ENCODE measurements at places on chromosomes 4 and X. TPM values are rescaled to one million over a fixed set of nuclear protein-coding genes. Genes with fewer than 3 reads are reported as not detected.
A peak's percentile ranks its signal among the peaks of the same experiment; 100 is the strongest.

Gene BTK
- total RNA-seq: 2.0 TPM

Gene UNC5C
- 1.2 TPM for total RNA-seq

Gene P2RY4
- 5.2 TPM for total RNA-seq

Gene CMC4
- 14.4 TPM for total RNA-seq

Gene USP17L20
- not detected for total RNA-seq

- no peak for DNase-seq
These were observed 9.0 kb downstream of the TNIP2 start for GRCh38 chr4:2746891-2747695.

DNA sequence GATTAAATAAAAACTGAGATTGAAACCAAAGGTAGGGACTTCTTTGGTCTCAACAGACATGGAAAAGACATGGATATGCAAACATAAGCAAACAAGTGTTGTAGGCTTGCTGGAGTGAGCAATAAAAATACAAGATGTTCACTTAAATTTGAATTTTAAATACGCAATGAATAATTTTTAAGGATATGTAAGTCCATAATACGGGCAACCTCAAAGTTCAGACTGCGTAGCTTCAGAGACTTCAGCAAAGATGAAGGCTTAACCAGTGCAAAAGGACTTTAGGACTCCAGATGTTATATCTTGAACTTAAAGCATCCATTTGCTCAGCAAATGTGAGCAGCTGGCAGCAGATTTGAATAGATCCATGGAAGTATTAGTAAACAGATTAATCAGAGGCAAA is 549.3 kb downstream of the ARAP2 start:
- no peak for DNase-seq

DNA sequence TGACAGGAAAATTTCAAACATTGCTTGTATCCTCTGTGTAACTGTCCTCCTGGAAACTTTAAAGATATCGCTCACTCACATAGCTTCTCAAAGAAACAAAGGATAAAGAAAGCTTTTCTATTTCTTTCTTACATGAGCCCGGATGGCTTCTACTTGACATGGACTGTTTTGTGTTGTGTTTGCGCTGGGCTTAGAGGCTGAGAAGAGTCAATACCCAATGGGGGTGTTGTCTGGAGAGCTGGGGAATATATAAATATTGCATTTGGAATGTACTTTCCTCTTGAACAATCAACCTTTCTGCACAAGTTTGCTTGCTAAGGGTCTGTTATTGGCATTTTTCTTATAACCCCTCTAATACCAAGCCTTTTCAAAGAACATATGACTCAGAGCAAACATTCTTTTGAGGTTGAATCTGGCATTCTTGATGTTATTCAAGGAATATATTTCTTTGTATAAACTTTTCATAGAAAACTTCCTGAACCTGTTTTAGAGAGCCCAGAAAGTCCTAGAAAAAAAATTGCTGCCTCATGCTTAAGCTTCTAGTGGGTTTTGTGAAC is 331.9 kb downstream of the PACRGL start:
- DNase-seq: no peak

DNA sequence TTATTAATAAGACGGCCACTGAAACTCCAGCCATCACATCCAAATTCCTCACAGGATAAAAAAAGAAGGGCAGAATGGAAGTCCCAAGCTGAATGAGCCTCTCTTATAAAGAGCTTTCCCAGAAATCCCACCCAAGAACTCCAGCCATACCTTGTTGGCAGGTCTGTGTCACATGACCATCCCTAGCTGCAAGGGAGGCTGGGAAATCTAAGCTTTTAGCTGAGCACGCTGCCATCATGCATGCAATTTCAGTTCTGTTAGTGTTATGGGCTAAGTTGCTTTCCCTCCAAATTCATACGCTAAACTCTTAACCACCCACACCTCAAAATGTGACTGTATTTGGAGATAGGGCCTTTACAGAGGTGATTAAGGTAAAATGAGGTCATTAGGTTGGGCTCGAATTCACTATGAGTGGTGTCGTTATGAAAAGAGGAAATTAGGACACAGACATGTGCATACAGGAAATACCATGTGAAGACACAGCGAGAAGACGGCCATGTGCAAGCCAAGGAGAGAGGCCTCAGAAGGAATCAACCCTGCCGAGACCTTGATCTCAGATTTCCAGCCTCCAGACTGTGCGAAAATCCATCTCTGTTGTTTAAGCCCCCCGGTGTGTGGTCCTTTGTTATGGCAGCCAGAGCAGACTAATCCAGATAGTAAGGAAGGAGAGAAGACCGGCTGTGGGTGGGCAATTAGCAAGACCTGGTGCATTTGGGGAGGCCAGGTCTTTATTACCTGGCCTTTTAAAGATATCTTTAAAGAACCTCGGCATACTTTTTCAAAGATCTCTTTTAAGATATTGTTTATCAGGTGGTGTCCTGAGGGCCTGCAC is 317.6 kb downstream of the BCOR start:
- no peak for DNase-seq

- no peak for DNase-seq
These were observed 1.9 kb downstream of the USP38 start for GRCh38 chr4:143186649-143187048.

- DNase-seq: peak; percentile 94
These were observed 531 bp downstream of the CAMK2D start for GRCh38 chr4:113760795-113761619.

DNA sequence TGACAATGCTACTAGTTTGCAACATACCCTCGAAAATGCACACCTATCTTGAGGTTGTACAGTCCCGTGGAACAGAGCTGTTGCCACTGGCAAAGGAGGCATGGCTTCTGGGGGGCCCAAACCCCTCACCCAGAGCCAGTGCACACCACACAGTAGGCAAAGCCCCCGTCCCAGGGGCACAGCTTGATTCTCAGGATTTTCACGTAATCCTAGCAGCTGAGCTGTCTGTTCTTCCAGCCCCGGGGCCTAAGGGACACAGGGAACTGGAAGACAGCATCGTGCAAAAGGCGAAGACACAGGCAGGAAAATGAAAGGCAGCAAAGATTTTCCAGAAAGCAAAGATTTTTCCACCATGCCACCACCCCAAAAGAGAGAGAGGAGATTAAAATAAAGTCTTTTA is 77.2 kb downstream of the JAKMIP1 start:
- DNase-seq: peak; percentile 49

DNA sequence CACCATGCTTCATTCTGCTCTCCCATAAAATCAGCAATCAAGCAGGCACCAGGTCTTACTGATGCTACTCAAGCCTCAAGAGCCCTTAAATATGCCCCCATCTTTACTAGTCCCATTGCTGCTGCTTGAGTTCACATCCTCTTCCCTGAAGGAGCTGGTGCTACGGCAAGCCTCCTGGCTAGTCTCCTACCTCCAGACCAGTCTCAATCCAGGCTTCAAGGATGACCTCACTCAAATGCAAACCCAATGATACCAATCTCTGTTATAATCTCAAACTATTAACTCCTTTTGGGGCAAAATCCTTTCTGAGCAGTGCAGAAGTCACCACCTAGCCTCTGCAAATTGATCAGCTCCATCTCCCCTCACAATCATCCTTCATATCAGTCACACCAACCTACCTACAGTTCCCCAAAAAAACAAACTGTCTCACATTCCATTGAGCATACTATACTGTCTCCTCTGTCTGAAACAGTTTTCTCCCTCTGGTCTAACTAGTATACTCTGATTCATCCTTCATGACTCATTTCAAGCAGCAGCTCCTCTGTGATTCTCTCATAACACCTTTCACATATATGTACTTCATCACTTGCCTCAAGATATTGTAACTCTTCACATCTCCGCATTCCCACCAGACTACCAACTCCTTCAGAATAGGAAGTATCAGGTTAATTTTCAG is 30.0 kb downstream of the PAPSS1 start:
- DNase-seq: no peak

DNA sequence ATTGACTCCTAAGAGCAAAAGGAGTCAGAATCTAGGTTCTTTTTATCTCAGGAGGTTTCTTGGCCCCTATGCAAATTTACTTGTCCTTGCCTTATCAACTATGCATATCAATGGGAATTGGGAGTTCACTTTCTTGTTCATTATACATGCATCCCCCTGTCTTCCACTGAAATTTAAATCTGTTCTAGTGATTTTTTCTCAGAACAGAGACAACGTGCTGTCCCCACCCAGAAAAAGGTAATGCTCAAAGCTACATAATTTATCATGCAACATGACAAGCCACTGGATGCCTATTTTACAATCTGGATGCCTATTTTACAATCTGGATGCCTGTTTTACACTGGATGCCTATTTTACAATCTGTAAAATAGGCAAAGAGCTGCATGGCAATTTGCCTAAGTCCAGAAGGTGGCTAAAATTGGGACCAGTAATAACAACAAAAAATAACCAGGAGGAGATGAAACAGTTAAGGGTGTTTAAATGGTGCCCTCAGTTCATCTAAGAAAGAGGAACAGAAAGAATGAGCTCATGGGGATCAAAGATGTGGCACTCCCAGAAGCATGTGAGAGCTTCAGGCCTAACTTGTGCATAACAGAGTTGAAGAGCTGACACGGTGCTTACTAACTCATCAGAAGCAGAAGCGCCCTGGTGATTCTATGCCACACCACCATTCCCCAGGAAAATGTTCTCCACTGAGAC is 537.8 kb upstream of the BOD1L1 start:
- no peak for DNase-seq

GRCh38 chrX:1389181-1389992 is 2.5 kb downstream of the SLC25A6 start:
- peak; percentile 68 for DNase-seq

GRCh38 chr4:101135371-101136010 is 211.8 kb downstream of the PPP3CA start:
- no peak for DNase-seq

GRCh38 chrX:56554870-56555269 is 8.6 kb upstream of the UBQLN2 start:
- DNase-seq: no peak

DNA sequence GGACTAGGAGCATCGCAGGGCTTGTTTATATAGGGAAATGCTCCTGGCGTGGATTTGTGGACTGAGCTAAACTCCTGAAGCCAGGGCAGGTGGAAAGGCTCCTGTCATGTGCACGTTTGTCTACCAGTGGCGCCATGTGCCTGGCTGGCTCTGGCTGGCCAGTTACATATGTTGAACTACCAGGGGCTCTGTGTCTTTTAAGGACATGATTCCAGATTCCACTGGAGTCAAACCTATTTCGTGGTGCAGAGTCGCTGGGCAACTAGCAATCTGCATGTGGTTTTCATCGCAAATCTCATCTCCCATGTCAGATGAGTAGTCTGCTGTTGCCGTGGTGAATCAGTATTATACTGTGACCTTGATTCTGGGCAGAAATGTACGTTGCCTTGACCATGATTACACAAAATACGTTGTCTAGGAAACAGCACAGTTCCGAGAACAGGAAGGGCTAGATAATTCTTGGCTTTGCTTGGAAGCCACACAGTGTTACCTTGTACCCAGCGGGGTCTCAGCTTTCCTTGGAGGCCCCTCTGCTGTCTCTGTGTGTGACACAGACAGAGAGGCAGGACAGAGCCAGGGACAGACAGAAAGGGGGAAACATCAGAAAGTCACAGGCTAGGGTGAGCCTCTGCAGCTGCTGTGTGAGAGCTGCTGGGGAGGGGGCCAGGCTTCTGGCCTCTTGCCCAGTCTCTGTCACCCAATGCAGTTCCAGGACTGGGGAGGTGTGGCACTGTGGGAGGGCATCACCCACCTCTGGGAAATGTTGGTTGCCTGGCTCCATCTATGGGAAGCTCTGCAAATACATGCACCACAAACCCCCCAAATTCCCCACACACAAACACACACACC is 19.2 kb downstream of the PNMA6E start:
- DNase-seq: no peak

- DNase-seq: no peak
These were observed 26.7 kb upstream of the MFAP3L start for GRCh38 chr4:170052919-170053318.

- no peak for DNase-seq
These were observed 6.7 kb upstream of the ERCC6L start for GRCh38 chrX:72245461-72246089.

- DNase-seq: no peak
These were observed 17.0 kb upstream of the CHRNA9 start for GRCh38 chr4:40317916-40318658.

DNA sequence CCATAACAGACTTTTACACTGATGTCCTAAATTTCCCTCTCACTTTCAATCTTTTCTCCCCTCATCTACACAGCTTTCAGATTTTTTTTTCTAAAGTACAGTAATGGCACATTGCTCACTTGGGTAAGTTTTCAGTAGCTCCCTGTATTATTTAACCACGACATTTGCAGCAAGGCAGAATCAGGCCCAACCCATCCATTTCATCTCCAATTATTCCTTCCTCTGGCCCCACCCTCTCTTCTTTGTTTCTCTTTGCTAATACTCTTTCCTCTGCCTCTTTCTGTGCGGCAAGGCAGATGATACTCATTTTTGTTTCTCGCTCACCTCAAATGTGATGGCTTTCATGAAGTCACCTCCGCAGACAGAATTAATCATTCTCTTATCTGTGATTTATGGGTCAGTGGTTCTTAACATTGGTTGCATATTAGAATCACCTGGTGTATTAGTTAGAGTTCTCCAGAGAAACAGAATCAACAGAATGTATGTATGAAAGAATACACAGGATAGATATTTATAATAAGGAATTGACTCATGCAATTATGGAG is 43.4 kb upstream of the GATB start:
- no peak for DNase-seq

DNA sequence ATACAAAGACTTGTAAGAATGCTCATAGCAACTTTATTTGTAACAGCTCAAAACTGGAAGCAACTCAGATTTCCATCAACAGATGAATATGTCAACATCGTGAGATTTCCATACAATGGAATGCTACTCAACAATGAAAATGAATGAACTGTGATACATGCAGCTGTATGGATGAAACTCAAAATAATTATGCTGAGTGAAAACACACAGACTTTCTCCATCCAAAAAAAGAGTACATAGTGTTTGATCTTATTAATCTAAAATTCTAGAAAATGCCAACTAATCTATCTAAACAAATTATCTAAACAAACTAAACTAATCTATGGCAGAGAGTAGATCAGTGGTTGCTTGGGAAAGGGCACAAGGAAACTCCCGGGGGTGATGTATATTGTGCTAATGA is 42.7 kb downstream of the PPP1R2C start:
- no peak for DNase-seq

DNA sequence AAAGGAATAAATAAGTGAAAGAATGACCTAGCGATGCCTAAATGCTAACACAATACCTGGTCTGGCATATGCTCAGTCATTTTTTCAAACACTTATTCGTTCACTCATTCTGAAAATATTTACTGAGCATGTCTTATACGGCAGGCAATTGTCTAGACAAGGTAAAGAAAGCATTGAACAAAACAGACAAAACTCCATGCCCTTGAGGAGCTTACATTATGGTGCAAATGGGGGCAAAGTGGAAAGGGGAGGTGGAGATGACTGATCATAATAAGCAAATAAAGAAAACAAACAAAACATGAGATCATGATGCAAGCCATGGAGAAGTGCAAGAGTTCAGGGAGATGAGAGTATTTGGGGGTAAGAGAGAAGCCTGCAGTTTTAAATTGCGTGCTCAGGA is 334.6 kb upstream of the PPARGC1A start:
- DNase-seq: no peak

All from suprapubic skin (tissue), 4 donors.